ENCODE measurements at places on chromosomes 7 and 10. TPM values are rescaled to one million over a fixed set of nuclear protein-coding genes. Genes with fewer than 3 reads are reported as not detected.

GRCh38 chr10:53314876-53315275, 542.3 kb upstream of the MBL2 start:
- no peak for DNase-seq

DNA sequence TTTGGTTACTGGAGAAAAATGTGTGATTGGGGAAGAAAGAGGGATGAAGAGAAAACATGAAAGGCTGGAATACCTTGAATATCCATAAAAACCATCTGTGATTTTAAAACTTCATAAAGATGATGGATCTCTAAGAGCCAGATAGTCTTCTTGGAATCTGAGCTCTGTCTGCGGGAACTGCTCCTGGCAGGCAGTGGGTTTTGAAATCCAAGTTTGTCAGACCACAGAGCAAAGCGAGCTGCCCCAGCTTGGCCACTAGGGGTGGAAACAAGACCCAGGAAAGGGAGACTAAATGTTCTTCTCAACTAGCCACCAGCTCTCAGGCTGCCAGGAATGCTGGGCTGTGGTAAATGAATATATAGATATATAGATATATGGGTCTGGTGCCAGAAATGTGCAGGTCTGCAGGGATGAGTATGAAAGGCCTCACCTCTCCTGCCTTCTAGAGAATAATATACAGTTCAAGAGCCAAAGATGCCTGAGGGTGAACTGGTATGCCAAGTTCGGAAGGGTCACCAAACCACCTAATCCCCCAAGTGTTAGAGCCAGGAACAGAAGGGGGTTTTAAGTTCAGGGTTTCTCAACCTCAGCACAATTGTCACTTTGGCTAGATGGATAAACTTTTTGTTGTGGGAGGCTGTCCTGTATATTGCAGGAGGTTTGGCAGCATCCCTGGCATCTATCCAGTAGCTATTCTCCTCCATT, 208.8 kb downstream of the KCNMA1 start:
- no peak for DNase-seq

GRCh38 chr7:67947646-67948045, 951.0 kb downstream of the TYW1 start:
- no peak for DNase-seq

The ARMC3 gene
- not detected for total RNA-seq

- peak; percentile 7 for DNase-seq
Measured at GRCh38 chr10:91856637-91857036, 52.6 kb downstream of the FGFBP3 start.

The CXCL12 gene
- total RNA-seq = not detected

DNA sequence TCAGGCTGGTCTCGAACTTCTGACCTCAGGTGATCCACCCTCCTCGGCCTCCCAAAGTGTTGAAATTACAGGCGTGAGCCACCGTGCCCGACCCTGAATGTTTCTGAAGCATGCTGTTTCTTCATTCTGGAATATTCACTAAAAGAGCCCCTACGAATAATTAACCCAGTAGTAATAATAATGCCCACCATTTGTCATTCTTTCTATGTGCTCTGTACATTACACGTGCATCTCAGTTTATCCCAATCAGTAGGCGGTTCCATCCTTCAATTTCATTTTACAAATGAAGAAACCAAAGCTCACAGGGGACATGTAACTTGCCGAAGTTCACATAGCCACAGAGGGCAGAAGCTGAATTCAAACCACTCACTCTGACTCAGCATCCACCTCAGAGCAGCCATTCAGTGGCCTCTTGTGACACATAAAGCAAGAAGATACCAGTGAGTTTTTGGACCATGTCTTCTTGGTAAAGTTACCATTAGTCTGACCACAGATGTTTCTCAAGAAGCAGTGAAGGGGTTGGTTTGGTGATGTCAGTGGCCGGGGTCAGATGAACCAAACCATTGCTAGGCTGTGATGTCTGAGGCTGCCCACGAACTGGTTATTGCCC, 71.9 kb upstream of the DUSP5 start:
- DNase-seq = peak; percentile 68

- DNase-seq = no peak
Measured at GRCh38 chr10:75708060-75708459, 276.6 kb downstream of the LRMDA start.

The FKBP14 gene
- total RNA-seq = 5.2 TPM

DNA sequence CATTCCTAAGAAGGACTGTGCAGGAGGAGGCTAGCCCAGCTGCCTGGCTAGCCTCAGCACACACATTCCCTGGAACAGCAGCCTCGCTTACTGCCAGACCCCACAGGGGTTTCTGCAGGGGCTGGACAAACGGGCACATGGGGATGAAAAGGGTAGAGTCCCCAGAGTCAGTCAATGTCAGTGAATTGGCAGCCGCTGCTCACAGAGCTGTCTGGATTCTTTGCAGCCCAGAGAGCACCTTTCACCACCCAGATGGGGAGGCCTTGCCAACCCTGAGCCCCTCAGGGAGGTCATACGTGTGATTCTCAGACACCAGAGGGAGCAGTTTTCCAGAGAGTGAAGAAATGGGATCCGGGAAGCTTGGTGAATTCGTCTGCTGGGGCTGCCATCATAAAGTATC, 143.3 kb downstream of the KCNMA1 start:
- DNase-seq = no peak

The SUFU gene
- total RNA-seq = 7.1 TPM

DNA sequence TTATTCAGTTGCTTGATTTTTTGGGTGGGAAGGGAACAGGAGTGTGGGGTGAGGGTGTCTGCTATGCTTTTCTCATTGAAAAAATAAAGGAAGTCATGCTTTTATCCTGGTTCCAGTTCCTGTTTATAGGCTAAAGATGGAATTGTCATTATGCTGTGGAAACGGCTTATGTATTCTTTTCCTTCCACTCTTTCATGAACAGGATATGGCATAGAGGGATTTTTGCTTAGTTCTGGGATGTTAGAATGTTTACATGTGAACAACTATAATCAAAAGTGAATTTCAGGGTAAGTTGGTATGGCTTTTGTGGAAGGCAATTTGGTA, 35.9 kb upstream of the PTPN12 start:
- DNase-seq = no peak

- DNase-seq = no peak
Measured at GRCh38 chr10:72598769-72599701, 26.8 kb downstream of the MICU1 start.

GRCh38 chr10:119498889-119499676, 43.4 kb downstream of the RGS10 start:
- DNase-seq = peak; percentile 73

The ZCCHC24 gene
- total RNA-seq = 0.69 TPM

GRCh38 chr7:116216956-116217571, 6.7 kb downstream of the TES start:
- no peak for DNase-seq

DNA sequence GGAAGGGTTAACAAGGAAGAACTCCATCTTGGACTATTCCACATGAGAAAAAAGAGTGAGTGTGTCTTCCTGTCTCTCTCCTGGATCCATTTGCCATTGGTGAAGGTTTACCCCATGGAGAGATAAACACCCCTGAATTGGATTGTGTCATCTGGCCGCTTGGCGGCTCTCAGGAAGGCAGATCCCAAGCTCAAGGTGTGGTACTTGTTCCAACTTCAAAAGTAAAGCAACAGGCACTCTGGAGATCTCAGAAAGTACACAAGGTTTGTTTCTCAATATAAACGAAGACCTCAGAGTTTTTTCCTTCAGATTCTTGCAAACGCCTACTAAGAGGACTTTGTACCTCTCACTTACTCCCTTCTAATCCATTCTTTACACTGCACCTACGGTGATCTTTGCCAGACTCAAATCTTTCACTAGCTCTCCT, 116.7 kb downstream of the REEP3 start:
- DNase-seq = no peak

DNA sequence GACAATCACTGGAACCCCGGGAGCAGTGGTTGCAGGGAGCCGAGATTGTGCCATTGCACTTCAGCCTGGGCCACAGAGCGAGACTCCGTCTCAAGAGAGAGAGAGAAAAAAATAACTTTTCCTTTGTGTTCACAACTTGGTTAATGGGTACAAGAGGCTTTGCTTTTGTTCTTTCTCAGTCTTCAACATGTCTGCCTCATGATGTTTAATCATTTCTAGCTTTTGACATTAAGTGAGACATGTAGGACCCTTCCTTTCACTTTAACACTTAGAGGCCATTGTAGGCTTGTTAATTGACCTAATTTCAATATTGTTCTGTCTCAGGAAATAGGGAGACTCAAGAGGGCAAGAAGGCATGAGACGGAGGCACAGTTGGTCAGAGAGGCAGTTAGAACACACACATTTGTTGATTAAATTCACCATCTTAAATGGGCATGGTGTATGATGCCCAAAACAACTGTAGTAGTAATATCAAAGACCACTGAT, 9.3 kb upstream of the CRCP start:
- no peak for DNase-seq

The MALSU1 gene
- total RNA-seq = 98.4 TPM

The STEAP4 gene
- total RNA-seq = not detected

The PNLIPRP3 gene
- total RNA-seq = not detected

The PNLIPRP2 gene
- not detected for total RNA-seq

All from activated naive CD4-positive, alpha-beta T cell treated with anti-CD3 and anti-CD28 coated beads for 36 hours (primary cell).